AG09319 (cell line): ENCODE measurements at places on chromosomes 11 and 22.
A peak's percentile ranks its signal among the peaks of the same experiment; 100 is the strongest.

DNA sequence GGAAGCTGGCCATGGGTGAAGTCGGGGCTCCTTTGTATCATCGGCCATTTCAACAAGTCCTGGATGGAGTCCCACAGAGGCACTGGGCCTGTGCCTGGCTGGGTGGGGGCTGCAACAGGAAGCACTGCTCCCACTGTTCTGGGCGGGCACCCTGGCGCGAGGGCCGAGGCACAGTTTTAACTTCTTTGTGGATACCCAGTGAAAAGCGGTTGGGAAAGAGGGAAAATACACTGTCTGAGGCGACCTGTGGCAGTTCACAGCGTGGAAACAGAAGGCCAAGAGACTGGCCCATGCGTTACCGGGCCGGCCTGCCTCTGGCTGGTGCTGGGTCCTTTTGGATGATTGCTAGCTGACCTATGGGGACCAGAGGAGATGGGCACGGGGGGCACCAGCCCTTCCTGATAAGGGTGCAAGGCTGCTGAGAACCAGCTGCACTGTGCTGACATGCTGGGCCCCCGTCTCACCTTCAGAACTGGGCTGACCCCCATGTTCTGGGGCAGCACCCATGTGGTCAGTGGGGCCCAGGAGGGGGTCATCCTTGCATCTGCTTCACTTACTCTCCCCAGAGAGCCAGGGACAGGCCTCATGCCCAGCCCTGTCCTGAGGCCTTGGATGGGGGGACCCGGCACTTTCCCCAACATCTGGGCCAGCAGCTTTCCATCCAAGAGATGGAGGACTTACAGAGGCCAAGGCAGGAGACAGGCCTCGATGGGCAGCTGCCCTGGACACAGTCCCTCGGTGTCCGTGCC is 4.2 kb downstream of the OVOL1 start:
- DNase-seq, result no peak

DNA sequence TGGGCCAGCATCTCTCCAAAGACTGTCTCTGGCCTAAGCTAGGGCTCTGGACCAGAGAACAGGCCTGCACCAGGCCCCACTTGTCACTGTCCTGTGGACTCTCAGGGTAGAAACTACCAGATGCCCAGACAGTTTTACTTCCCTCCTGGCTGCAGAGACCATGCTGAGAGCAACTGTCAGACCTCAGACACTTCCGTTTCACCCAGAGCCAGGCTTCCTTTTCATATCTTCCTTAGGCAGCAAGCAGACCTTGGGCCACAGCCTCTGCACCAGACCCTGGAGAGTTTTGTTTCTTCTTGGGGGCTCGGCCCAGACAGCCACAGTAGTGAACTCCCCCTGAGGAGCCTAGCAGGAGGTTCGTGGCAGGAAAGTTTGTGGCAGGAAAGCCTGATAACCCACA is 12.1 kb upstream of the FCHSD2 start:
- DNase-seq, result no peak

GRCh38 chr22:41028841-41029240 is 63.6 kb upstream of the EP300 start:
- DNase-seq, result peak; percentile 66

DNA sequence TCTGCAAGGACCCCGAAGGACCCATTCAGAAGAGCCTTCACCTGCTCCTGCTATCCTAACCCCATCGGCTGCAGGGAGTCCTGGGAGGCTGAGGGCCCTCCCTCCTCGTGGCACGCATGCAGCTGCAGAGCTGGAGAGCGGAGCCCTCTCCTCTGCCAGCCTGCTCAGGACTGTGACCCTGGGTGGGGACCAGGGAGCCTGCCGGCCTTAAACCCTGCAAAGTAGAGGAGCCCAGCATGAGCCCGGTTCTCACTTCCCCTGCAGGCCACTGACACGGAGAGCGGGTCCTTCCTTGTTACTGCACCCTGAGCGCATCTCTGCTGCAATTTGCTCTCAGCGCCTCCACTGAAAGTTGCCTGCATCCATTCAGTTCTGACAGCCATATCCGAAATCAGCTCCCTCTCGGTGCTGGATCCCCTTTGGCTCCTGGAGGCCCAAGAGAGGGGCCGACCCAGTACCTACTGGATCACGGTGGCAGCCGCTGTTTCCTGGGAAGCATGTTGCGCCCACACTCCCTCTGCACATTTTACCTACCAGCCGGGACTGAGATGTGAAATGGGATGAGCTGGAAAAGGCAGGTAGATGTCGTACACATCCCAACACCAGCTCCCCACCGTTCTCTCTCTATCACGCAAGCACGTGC is 312.1 kb downstream of the NTM start:
- no peak for DNase-seq

DNA sequence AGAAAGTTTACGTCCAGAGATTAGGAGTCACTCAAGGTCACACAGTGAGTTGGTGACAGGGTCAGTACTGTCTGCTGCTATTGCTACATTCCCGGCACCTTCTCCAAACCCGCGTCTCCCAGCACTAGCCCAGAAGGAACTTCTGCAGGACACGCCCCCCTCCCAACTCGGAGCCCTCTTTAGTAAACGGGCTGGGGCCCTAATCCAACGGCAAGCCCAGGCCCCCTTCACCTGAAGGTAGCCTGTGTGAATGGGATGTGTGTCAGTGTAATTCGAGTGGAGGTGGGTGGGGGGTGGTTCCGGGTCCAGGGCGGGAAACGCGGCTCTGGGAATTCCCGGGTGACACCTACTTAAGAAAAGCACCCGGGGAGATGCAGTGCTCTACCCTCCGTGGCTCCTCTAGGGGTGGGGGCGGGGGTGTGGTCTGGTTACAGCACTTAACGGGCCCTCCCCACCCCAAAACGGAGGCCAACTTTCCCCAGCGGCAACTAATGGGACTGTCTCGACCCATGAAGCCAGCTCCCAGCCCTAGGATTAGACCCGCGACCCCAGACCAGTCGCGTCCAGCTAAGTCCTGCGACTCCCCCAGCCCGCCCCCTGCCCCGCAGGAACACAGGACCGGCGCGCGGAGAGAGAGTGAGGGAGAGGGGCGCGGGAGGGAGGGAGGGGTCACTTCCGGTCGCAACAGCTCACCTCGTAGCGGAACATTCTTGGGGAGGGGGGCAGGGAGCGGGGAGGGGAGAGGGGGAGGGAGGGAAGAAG is 468 bp downstream of the PATL1 start:
- peak; percentile 8 for DNase-seq

DNA sequence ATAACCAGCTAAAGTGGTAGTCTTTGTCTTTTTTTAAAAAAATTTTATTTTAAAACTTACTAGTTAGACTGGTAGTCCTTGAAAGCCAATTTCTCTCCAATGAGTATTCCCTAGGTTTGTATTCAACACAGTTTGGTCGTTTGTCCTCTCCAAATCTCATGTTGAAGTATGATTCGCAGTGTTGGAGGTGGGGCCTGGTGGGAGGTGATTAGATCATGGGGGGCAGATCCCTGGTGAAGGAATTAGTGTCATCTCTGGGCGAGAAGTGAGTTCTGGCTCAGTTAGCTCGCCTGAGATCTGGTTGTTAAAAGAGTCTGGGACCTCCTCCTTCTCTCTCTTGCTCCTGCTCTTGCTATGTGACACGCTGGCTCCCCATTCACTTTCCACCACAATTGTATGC is 18.0 kb downstream of the FLI1 start:
- DNase-seq, result no peak

DNA sequence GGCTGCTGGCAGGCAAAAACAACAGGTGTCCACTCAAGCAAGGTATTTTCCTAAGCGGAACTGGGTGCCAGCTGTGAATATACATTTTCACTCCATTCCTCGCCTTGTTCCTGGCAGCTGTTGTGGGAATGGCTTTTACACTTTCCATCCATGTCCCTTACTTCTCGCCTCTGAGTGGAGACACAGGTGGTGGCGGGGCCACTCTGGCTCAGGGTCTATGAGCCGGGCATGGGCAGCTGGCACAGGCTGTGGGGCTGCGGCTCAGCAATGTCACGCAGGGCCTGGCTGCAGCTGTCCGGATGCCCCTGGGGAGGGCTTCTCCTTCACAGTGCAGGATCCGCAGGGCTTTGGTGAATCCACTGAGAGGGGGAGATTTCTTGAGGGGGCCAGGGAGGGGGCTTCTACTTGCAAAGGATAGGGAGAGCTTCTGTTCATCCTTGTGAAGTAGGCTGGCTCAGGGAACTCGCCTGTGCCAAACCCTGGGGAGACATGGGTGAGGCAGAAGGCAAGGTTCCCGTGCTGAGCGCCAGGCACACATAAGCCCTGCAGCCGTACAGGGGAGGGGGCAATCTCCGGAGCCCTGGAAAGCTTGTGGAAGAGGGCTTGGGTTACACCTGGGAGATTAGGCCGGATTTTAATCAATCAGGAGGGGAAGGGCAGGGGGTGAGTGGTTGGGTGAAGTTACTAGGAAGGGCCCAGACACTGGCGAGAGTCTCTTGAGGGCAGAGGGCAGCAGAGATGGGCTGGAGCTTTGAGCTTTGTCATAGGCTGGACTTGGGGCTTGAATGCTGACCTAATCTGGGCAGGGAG is 45.7 kb downstream of the KCNQ1OT1 start:
- DNase-seq, result no peak

DNA sequence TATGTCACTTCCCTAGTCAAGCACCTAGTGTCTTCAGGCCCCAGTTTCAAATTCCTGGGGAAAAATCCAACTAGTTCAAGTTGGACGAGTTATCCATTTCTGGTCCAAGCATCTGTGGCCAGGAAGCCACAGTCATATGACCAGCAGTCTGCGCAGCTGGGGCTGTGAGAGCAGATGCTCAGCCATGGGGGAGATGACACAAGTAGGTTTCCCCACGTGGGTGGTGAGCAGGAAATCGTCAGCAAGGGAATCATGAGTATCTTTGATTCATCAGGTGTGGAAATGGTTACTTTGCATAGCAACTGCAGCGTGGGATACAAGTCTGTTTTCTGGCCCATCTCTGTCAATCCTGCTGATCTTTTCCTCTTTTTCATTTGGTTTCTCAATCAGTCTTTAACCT is 185.3 kb downstream of the C11orf91 start:
- no peak for DNase-seq

DNA sequence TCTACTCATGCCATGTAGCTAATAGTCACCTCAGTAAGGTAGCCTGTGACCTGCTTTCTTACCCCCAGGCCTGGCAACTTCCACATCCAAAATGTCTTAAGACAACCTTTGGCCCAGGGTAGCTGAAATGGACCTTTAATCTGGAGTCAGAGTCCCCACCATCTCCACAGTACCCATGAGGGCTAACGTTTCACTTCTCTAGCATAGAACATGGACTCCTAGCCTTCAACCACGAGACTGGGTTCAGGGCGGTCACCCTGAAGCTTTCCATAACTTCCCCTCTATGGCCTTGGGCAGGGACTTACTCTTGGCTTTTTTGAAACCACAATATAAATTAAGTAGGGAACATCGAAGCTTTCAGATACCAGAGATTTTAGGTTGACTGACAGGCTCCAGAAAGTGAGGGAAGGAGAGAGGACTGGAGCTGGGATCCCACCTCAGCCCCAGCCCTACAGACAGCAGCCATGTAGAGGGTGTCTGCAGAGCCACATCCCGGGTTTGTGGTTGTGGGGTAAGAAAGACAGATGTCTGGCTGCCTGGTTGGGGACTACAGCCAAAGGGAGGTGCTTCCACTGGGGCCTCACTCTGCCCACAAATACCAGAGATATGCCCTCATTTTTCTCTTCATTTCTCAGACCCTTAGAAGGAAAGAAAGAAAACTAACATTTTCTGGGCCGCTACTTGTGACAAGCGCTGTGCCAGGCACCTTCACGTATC is 2.6 kb downstream of the TBC1D10A start:
- no peak for DNase-seq

DNA sequence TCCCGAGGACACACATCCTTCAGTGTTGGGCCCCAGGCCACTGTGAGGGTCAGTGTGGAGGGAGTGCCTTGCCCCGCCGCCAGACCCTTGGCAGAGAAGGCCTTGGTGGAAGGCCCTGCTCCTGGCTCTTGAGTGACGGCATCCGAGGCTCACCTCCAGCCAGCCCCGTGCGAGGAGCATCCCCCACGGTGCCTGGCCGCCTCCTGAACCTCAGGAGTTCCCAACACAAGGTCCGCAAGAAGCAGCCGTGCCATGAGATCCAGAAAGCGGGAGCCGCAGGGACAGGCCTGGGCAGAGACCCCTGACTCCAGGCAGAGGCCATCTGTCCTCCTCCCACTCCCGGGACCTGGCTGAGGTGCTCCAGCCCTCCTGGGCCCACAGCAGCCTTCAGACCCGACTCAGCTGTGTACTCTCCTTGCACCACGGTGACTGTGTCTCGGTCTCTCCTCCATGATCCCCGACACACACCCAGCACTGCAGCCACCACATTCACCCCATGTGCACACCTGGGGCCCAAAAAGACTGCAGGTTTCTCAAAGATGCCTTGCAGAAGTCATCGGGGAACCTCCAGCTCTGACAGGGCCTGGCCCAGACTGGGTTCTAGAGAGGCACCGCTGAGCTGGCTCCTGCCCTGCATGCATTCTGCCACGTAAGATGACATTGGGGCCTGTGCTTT is 870.2 kb downstream of the BRD1 start:
- no peak for DNase-seq

DNA sequence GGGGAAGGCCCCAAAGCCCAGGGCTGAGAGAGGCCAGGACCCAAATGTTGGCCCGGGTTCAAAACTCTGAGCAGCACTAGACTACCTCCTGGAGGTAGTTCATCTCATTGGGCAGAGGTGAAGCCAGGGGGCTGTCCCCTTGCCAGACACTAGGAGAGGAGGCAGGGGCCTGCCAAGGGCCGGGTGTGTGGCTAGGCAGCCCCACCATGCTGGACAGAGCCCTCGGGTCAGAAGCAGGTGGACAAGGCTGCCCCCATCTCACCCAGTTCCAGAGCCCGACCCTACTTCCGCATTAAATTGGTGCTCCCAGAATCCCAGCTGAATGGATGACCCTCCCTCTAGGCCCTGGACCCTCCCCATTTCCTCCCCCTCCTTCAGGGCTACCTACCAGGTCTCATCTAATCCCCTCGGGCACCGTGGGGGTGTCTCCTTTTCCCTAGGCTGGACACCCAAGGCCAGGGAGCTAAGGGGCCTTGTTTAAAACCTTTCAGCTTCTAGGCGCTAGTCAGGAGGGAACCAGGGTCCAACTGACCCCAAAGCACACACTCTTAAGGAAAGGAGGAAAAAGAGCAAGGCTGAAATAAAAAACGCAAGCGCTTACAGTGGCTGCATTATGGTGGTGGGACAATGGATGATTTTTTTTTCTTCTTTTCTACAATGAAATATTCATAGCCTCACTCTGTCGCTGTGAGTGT is 72.1 kb upstream of the TCF20 start:
- DNase-seq, result no peak

GRCh38 chr11:110453684-110454354 is 24.1 kb downstream of the FDX1 start:
- DNase-seq, result no peak

GRCh38 chr11:80443177-80443576 is 1002.3 kb upstream of the TENM4 start:
- DNase-seq, result no peak

- no peak for DNase-seq
These were observed 105.3 kb upstream of the HSD17B12 start for GRCh38 chr11:43574949-43575912.

- DNase-seq, result no peak
These were observed 30.2 kb upstream of the RRM1 start for GRCh38 chr11:4064278-4064955.

- DNase-seq, result no peak
These were observed 38.7 kb downstream of the IGSF9B start for GRCh38 chr11:133917921-133918607.

- DNase-seq, result no peak
These were observed 388.1 kb upstream of the API5 start for GRCh38 chr11:42923651-42924050.

GRCh38 chr11:120236169-120237107 is 3.5 kb upstream of the POU2F3 start:
- no peak for DNase-seq
